ENCODE measurements at places on chromosomes 2 and 18. TPM values are rescaled to one million over a fixed set of nuclear protein-coding genes. Genes with fewer than 3 reads are reported as not detected.

The ERICH2 gene
- not detected for total RNA-seq

The MARCHF4 gene
- total RNA-seq, result 9.6 TPM

The SERPINE2 gene
- 7.8 TPM for total RNA-seq

The CFAP65 gene
- not detected for total RNA-seq

The YWHAQ gene
- total RNA-seq, result 541 TPM

The SERPINB2 gene
- 28.1 TPM for total RNA-seq

The ATRAID gene
- total RNA-seq, result 101 TPM

The IL36RN gene
- total RNA-seq, result not detected

The LIPG gene
- total RNA-seq, result 78.5 TPM

The TCF23 gene
- total RNA-seq, result not detected

The EVX2 gene
- not detected for total RNA-seq

The C18orf63 gene
- total RNA-seq, result not detected

The SRBD1 gene
- total RNA-seq, result 27.1 TPM

The UPP2 gene
- not detected for total RNA-seq

The METTL8 gene
- total RNA-seq, result 48.9 TPM

The ABCB11 gene
- 0.53 TPM for total RNA-seq

The PUS10 gene
- total RNA-seq, result 16.5 TPM

Data from thoracic aorta endothelial cell (primary cell).